ENCODE measurements at places on chromosomes 2 and 18. TPM values are rescaled to one million over a fixed set of nuclear protein-coding genes. Genes with fewer than 3 reads are reported as not detected.
A peak's percentile ranks its signal among the peaks of the same experiment; 100 is the strongest.

GRCh38 chr2:141341444-141341843, 789.4 kb downstream of the LRP1B start:
- H3K4me1 ChIP-seq: no peaks in the 10 kb centered on the region
- DNase-seq: no peak
- H3K36me3 ChIP-seq: no peaks in the 10 kb centered on the region
- H3K27ac ChIP-seq: no peak overlapping the region
- no peaks in the 10 kb centered on the region for H3K27me3 ChIP-seq

The MATN3 gene
- 0.26 TPM for total RNA-seq

- H3K27me3 ChIP-seq: peaks cover 10% of the 10 kb centered on the region
- no peak for DNase-seq
- H3K36me3 ChIP-seq: no peaks in the 10 kb centered on the region
- H3K4me3 ChIP-seq: no peak overlapping the region
- H3K27ac ChIP-seq: no peak overlapping the region
- H3K4me1 ChIP-seq: no peaks in the 10 kb centered on the region
Observed at GRCh38 chr2:460861-461260, 173.0 kb upstream of the ALKAL2 start.

- no peak overlapping the region for H3K4me3 ChIP-seq
- H3K4me1 ChIP-seq: peaks cover 29% of the 10 kb centered on the region
- H3K36me3 ChIP-seq: no peaks in the 10 kb centered on the region
- peak; percentile 7 for DNase-seq
Observed at GRCh38 chr2:43326101-43326825, 99.9 kb upstream of the ZFP36L2 start.

The LIMS3 gene
- total RNA-seq: 3.0 TPM

DNA sequence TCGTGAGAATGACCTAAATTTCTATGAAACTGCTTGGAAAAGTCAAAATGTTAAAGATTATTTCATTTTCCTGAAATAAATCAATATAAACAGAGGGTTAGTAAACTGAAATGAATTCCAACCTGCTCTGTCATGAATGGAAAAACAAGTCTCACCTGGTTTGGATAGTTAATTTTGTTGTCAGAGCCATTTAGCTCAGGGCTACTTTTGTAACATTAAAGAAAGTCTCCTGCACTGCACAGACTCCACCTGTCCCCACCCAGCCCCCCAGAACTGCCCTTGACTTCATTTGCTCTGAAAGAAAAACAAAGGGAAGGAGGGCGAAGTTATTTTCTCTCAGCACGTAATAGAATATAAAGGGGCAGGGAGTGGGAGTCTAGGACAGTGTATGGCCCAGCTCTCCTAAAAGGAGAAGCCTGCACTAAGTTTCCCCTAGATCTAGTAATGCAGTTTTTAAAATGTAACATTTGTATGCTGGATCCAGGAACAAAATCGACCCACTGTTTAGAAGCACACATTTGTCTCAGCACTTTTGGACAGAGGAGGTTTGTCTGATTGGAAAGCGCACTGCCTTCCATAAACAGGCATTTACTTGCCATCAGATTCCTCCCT, 54.2 kb upstream of the ACSL3 start:
- no peaks in the 10 kb centered on the region for H3K36me3 ChIP-seq
- DNase-seq: no peak
- H3K4me3 ChIP-seq: no peak overlapping the region
- H3K27me3 ChIP-seq: no peaks in the 10 kb centered on the region

The IL37 gene
- not detected for total RNA-seq

The MC5R gene
- total RNA-seq: not detected

GRCh38 chr2:38246105-38246504, 131.0 kb downstream of the ATL2 start:
- H3K4me3 ChIP-seq: no peak overlapping the region
- no peaks in the 10 kb centered on the region for H3K27me3 ChIP-seq
- H3K27ac ChIP-seq: no peak overlapping the region
- no peaks in the 10 kb centered on the region for H3K4me1 ChIP-seq
- H3K36me3 ChIP-seq: no peaks in the 10 kb centered on the region

- DNase-seq: no peak
- no peaks in the 10 kb centered on the region for H3K4me1 ChIP-seq
- H3K36me3 ChIP-seq: no peaks in the 10 kb centered on the region
- no peak overlapping the region for H3K4me3 ChIP-seq
Observed at GRCh38 chr18:73897517-73897916, 250.1 kb downstream of the FBXO15 start.

DNA sequence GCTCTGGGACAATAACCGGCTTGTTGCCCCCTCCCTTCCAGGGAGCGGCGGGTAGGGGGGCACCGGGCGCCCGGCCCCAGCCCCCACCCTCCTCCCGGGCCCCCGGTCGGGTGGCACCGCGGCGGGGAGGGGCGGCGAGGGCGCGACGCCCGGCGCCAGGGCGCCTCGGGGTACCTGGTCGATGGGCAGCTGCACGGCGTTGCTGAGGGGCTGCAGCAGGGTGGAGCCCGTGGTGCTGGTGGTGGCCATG, 193 bp downstream of the MBOAT2 start:
- H3K27me3 ChIP-seq: no peaks in the 10 kb centered on the region
- H3K4me1 ChIP-seq: peaks cover 12% of the 10 kb centered on the region

The SERPINB4 gene
- total RNA-seq: not detected

GRCh38 chr2:169693360-169693759, 845 bp downstream of the CFAP210 start:
- no peaks in the 10 kb centered on the region for H3K27me3 ChIP-seq
- no peaks in the 10 kb centered on the region for H3K36me3 ChIP-seq
- no peak overlapping the region for H3K4me3 ChIP-seq
- no peak overlapping the region for H3K27ac ChIP-seq
- H3K4me1 ChIP-seq: no peaks in the 10 kb centered on the region

DNA sequence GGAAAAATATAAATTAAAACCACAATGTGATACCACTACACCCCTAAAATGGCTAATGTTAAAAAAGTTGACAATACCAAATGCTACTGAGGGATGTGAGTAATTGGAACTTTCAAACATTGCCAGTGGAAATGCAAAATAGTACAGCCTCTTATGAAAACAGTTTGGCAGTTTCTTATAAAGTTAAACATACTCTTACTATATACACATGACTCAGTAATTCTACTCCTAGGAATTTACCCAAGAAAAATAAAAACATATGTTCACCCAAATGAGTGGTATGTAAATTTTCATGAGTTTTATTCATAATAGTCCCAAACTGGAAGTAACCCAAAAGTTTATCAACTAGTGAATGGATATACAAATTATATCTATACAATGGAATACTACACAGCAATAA, 228.0 kb downstream of the CYP26B1 start:
- no peaks in the 10 kb centered on the region for H3K27me3 ChIP-seq
- no peaks in the 10 kb centered on the region for H3K4me1 ChIP-seq
- H3K27ac ChIP-seq: no peak overlapping the region
- DNase-seq: no peak
- H3K36me3 ChIP-seq: no peaks in the 10 kb centered on the region

- no peaks in the 10 kb centered on the region for H3K4me1 ChIP-seq
- H3K27ac ChIP-seq: no peak overlapping the region
- H3K27me3 ChIP-seq: no peaks in the 10 kb centered on the region
- no peak overlapping the region for H3K4me3 ChIP-seq
- DNase-seq: no peak
- no peaks in the 10 kb centered on the region for H3K36me3 ChIP-seq
Observed at GRCh38 chr2:124283096-124283495, 258.0 kb downstream of the CNTNAP5 start.

- no peaks in the 10 kb centered on the region for H3K27me3 ChIP-seq
- H3K27ac ChIP-seq: no peak overlapping the region
- no peak for DNase-seq
- no peak overlapping the region for H3K4me3 ChIP-seq
Observed at GRCh38 chr2:112339986-112340385, 64.6 kb downstream of the ZC3H6 start.

GRCh38 chr2:121049131-121049530, 235.9 kb downstream of the TFCP2L1 start:
- no peaks in the 10 kb centered on the region for H3K27me3 ChIP-seq
- no peaks in the 10 kb centered on the region for H3K4me1 ChIP-seq
- H3K4me3 ChIP-seq: no peak overlapping the region
- H3K27ac ChIP-seq: no peak overlapping the region
- H3K36me3 ChIP-seq: no peaks in the 10 kb centered on the region

- H3K4me1 ChIP-seq: peaks cover 21% of the 10 kb centered on the region
- H3K27ac ChIP-seq: no peak overlapping the region
- no peaks in the 10 kb centered on the region for H3K36me3 ChIP-seq
- DNase-seq: no peak
- H3K27me3 ChIP-seq: no peaks in the 10 kb centered on the region
Observed at GRCh38 chr18:36314098-36314497, 16.6 kb downstream of the FHOD3 start.

The NEB gene
- total RNA-seq: 0.72 TPM

DNA sequence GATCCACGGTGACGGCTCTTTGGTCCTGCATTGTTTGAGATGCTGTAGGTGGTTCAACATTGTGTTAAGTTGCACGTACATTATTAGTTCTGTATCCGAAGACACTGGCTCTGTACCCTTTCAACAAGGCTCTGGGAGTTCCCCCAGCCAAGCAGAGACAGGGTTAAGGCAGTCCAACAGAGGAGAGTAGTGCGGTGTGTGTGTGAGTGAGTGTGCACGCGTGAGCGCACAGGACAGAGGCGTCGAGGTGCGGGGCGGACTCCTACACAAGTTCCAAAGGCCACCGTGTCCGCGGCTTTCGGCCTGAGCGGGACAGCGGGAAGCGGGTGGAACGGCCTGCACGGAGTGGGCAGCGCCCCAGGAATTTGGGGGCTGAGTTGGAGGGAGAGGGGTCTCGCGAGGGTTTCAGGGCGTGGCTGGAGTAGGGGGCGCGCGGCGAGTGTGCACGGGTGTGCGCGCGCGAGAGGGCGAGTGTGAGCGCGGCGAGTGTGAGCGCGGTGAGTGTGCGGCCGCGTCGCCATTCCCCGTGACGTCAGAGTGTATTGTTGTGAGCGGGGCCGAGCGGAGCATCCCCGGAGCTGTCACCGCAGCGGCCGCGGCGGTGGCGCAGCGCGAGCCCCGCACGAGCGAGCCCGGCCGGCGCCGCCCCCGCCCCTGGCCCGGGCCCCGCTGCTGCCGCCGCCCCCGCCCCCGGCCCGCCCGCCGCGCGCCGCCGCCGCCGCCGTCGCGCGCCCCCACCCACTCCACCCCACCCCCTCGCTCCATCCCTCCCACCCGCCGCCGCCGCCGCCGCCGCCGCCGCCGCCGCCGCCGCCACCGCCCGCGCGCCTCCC, at the start of gene ASXL3:
Gene ASXL3 (plus strand): TSS at position 535 of the 833 bp plus-strand sequence. CDS start 413 bp downstream, outside the sequence.
- DNase-seq: peak; percentile 44
- no peaks in the 10 kb centered on the region for H3K36me3 ChIP-seq
- H3K27me3 ChIP-seq: no peaks in the 10 kb centered on the region
- H3K27ac ChIP-seq: peak within 1 kb of the TSS; percentile 91
- H3K4me1 ChIP-seq: no peaks in the 10 kb centered on the region
- H3K4me3 ChIP-seq: peak within 1 kb of the TSS; percentile 65

- no peaks in the 10 kb centered on the region for H3K36me3 ChIP-seq
- H3K27me3 ChIP-seq: no peaks in the 10 kb centered on the region
- H3K27ac ChIP-seq: no peak overlapping the region
- peak; percentile 38 for DNase-seq
Observed at GRCh38 chr18:32289483-32290075, 99.7 kb downstream of the MEP1B start.

DNA sequence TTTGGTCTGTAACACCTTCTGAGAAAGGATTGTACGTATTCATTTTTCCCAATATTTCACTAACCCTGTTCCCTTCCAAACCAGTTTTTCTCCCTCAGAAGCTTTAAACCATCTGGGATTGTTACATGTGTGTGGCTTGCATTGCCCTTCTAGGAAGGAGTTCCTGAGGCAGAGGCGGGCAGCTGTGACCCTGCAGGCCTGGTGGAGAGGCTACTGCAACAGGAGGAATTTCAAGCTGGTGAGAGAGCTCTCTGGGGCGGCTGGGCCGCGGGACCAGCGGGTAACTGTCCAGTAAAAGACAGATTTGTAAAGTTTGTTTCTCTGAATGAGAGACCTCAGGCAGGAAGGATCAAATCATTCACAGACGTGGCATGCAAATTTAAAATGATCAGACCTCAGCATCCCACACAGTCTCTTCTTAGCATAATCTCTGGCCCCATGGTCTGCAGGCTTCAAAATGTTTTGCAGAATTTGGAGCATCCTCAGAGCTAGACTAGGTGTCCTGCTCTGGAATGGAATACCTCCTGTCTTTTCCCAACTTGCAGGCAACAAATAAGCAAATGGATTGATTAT, 40.2 kb upstream of the GPR17 start:
- no peak overlapping the region for H3K27ac ChIP-seq
- no peaks in the 10 kb centered on the region for H3K36me3 ChIP-seq
- no peaks in the 10 kb centered on the region for H3K27me3 ChIP-seq
- H3K4me3 ChIP-seq: no peak overlapping the region
- no peaks in the 10 kb centered on the region for H3K4me1 ChIP-seq

DNA sequence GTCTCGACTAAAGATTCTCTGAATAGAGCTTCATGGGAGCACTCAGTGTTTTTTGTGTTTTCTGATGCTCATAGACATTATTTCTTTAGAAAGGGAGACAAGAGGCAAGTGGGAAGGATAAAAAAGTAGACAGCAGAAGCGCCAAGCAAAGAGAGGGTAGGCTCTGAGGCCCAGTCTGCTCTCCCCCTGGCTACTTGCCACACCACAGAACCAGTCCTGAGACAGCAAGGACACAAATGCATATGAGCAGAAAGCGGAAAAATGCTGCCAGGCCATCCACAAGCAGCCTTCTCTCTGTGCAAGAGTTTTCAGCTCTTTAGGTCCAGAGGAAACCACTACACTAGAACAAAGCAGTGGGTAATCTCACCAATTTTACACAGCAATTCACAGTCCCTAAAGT, 285.4 kb downstream of the ZNF521 start:
- H3K27me3 ChIP-seq: no peaks in the 10 kb centered on the region
- no peak overlapping the region for H3K27ac ChIP-seq
- no peak overlapping the region for H3K4me3 ChIP-seq
- H3K36me3 ChIP-seq: no peaks in the 10 kb centered on the region

DNA sequence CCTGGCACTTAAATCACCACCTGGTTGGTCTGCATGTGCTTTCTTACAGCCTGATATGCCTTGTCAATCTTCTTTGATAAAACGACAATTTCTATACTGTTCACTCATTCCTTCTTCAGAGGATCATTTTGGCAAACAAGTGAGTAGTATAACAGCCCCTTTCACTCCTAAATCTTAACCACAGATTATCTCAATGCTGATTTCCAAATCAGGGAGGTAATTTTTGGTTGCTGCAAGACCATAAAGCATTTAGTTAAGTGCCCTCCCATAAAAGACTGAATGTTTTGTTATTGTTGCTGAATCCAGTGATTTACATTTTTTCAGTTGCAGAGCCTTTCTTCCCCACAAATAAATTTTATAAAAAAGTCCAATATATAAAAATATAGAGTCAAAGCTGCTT, 129.2 kb upstream of the CYP26B1 start:
- H3K4me3 ChIP-seq: no peak overlapping the region
- no peaks in the 10 kb centered on the region for H3K36me3 ChIP-seq
- no peak overlapping the region for H3K27ac ChIP-seq
- H3K4me1 ChIP-seq: peaks cover 4% of the 10 kb centered on the region
- no peaks in the 10 kb centered on the region for H3K27me3 ChIP-seq
